ENCODE measurements at places on chromosomes 6 and 20.

- no peak for DNase-seq
These were observed 72.9 kb upstream of the FOXC1 start for GRCh38 chr6:1536526-1537429.

- no peak for DNase-seq
These were observed 1.6 kb upstream of the SLC32A1 start for GRCh38 chr20:38722683-38723016.

DNA sequence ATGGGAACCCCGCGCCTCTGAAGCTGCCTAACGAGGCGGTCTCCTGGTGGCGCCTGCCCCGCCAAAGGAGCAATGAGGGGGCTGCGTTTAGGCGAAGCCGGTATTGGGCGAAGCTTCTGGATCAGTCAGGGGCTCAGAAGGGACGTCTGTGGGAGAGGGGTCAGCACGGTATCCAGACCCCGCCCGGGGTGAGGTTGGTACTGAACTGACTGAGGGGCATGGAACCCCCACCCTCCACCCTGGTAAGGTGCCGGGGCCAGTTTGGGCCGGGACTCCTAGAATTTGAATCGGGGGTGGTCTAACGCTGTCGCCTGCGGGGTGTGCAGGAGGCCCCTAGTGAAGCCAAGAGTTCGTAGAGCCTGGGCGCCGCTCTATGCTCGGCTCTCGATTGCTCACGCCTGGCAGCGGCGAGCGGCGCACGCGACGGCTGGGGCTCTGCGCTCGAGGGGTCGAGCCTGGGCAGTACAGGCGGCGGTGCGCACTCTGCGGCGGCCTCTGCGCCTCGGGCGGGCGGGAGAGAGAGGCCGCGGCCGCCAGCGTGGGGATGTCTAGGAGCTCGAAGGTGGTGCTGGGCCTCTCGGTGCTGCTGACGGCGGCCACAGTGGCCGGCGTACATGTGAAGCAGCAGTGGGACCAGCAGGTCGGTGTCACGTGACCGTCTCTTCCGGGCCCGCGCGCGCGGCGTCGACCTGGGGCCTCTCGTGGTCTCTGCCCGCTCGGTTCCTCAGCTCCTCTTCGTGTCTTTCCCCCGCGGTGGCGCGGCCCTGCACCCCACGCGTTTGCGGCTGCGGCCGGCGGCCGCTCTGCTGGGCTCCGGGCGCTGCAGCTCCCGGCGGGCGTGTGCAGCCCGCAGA lies at the start of the genes KAT14 and PET117:
Gene KAT14, plus strand, starts transcription at position 452 of the 854 bp plus-strand sequence. CDS start 4,798 bp downstream, outside the sequence.
Gene PET117, plus strand, starts transcription at position 452 of the 854 bp plus-strand sequence. Its CDS starts 93 bp downstream, at position 545.
- peak; percentile 95 for DNase-seq

DNA sequence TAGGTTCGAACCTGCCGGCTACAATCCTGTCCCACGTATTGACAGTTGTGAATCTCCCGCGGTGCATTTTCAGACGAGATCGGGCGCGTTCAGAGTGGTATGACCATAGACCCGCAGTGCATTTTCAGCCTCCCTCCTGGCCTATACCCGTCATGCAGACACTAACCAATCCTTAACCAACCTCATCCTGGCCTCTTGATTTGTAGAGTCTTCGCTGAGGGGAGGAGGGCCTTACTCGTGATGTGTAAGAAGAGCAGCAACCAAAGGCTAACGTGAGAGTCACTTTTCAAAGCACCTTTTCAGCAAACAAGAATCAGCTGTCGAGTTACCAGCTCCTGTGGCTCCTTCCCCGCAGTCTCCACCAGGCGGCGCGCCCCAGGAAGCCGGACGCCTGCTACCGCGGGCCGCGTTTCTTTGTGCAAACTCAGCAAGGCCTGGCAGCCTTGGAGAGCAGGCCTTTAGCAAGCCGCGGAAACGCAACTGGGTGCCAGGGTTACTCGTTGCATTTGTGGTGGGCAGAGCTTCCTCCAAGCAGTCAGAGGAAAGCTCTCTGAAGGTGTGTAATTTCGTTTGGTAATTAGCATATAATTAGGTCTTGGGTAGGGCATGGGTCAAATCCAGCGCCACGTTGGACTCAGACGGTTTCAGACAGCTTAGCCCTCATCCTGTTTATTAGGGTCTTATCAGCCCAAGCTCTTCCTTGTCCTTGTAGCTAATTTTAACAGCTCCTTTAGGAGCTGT lies 139.8 kb downstream of the OR2B2 start:
- DNase-seq, result peak; percentile 87

GRCh38 chr6:12066297-12066696 lies 54.2 kb downstream of the HIVEP1 start:
- DNase-seq, result peak; percentile 49

- DNase-seq, result no peak
These were observed 151.1 kb downstream of the TRIM27 start for GRCh38 chr6:28772480-28773381.

- peak; percentile 83 for DNase-seq
These were observed 60.5 kb upstream of the SLC22A23 start for GRCh38 chr6:3517350-3517749.

GRCh38 chr20:51536116-51537069 lies 6.1 kb downstream of the NFATC2 start:
- no peak for DNase-seq

- no peak for DNase-seq
These were observed 132.0 kb upstream of the RNF24 start for GRCh38 chr20:4147319-4147718.

GRCh38 chr20:35617397-35618262 lies 2.0 kb downstream of the SPAG4 start:
- DNase-seq, result peak; percentile 59

DNA sequence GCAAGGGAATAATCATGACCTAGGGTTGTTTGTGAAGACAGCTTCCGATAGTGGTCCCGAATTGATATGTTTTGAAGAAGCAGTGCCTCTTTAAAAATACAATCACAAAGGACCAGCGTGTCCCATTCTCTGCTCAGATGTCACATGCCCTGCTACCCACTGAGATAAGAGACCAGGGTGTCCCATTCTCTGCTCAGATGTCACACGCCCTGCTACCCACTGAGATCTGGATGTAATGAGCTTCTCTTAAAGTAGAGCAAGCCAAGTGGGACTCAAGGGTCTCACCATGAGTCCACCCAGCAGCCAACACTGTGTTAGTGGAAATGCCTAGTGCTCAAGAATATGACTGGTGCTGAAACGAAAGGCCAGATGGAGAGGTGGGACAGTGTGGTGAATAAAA lies 22.2 kb downstream of the RIN2 start:
- no peak for DNase-seq

- no peak for DNase-seq
These were observed 61.3 kb upstream of the NKX2-2 start for GRCh38 chr20:21575167-21575566.

DNA sequence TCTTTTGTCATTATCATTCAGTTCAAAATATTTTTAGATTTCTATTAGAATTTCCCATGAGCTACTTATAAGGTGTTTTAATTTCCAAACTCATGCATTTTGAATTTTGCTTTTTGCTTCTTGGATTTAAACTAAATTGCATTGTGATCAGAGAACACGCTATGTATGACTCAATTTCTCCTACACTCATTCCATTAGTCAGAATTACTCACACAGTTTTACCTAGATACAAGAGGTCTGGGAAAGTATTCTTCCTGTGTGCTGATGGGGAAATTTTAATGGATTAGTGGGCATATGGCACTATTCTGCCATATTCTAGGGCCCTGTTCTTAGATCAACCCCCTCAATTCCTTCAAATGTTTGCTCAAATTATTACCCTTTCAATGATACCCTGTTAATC lies 49.9 kb upstream of the BMP5 start:
- peak; percentile 88 for DNase-seq

GRCh38 chr6:44503471-44503870 lies 116.0 kb downstream of the CDC5L start:
- DNase-seq, result no peak

- DNase-seq, result no peak
These were observed 598.8 kb downstream of the RNF144B start for GRCh38 chr6:18985996-18986395.

GRCh38 chr6:133241086-133241900 lies at the start of gene EYA4:
TSS of gene EYA4 (plus strand) at chr6:133241357. CDS start at chr6:133274781, 33,424 bp downstream.
- peak; percentile 26 for DNase-seq

DNA sequence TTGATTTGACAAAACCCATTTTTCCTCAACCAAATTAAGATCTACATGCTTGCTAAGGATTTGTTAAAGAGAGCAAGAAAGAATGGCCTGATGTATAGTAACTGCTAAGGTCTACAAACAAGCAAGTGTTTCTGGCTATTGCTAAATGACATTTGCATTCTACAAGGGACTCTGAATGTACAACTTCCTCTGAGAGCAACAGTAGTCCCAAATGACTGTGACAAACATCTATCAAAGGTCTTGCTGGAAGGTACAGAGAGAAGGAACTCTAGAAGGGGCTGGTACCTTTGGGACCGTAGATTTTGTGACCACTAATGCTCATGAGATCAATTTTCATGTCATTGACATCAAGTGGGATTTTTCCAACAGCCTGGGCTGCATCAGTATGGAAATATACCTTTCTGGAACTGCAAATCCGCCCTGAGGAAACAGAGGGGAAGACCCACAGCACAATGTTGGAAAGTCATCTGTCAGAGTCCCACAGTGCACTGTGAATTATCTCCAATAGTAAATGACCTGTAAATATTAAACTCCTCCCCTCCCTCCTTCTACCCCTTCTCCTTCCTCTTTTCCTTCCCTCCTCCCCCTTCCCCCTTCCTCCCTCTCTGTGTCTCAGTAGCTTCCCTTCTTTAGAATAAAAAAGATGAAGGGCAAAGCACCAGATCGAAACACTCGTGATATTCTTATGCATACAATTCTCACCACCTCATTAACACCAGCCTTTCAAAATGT lies 15.9 kb upstream of the CPNE1 start:
- no peak for DNase-seq

DNA sequence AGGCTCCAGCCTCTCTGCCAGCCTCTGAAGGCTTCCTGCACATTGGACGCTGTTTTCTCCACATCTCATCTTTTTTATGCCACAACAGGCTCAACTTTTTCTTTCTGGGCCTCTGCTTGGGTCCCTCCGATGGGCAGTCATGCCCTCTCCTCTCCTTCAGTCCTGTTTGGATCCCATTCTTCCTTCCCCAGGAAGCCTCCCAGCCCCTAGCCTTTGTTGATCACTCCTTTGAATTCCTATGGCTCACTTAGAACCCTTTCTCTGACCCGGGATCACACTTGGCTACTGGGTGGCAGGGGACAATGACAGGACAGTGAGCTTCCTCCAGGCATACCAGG lies 4.5 kb downstream of the SLA2 start:
- no peak for DNase-seq

- DNase-seq, result no peak
These were observed 158.2 kb upstream of the IMPG1 start for GRCh38 chr6:76230711-76231110.

DNA sequence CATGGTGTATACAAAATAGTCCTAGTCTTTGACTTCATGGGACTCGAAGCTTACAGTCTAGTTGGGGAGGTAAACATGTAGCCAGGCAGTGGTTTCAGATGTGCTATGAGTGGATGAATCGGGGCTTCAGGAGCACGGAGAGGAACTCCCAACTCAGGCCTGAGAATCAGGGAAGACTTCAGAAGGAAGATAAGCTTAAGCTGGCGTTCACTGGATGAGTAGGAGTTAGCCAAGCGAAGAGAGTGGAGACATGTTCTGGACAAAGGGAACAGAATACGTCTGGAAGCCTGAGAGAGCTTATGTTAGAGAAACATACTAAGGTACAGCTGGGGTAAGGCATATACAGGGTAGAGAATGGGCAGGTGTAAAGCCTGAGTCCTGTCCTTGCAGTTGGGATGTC lies 8.8 kb downstream of the CARMIL1 start:
- DNase-seq, result no peak

- no peak for DNase-seq
These were observed 120.5 kb upstream of the TMEM170B start for GRCh38 chr6:11416936-11417576.

DNA sequence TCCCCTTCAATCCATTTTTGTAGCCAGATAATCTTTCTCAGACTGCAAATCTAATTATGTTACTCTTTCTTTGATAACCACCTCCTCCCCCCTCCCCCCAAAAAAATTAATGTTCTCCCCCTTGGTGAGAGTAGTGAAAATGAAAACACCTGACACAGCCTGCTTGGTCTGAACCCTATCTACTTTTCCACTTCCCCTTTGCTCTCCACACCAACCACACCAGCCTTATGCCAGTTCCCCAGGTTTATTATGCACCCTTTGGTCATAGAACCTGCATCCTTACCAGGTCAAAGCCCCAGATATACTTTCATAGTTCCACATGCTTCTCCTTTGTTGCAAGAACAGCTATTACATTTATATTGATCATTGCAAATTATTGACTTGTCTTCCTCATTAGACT lies 19.4 kb downstream of the PFDN4 start:
- DNase-seq, result no peak

DNA sequence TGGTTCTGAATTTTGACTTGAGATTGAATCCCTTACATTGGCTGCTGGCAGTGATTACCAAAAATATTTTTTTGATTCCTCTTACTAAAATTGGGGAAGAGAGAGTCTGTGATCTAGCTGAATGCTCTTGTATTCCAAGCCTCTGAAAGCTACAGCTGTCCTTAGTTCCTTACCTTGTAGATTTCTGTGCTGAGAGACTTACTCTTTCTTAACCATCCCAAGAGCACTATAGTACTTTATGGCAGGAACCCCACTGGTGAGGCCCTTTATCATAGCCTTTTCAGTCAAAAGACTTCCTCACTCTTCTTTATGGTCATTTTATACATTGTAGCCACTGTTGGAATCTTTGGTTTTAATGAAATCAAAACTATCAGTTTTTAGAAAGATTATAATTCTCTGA lies 19.1 kb upstream of the ERVFRD-1 start:
- no peak for DNase-seq

GRCh38 chr6:99609905-99610489 lies 3.4 kb downstream of the PRDM13 start:
- DNase-seq, result no peak

- no peak for DNase-seq
These were observed 92.3 kb downstream of the EDN3 start for GRCh38 chr20:59392736-59393135.

DNA sequence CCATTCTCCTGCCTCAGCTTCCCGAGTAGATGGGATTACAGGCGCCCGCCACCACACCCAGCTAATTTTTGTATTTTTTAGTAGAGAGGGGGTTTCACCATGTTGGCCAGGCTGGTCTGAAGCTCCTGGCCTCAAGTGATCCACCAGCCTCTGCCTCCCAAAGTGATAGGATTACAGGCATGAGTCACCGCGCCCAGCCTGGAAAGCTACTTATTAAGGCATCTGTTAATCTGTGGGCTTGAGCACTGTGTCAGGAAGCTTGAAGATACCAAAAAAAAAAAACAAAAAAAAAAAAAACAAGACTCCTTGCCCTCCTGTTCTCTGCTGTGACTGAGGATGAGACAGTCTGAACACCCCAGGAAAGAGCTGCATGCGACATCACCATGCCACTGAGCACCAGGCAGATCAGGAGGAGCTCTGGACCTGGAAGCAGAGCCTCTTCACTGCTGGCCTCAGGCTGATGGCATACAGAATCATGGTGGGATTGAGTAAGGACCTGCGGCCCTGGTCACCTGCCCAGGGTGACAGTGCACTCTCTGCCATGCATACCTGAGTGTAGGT lies 166.5 kb upstream of the SNX9 start:
- no peak for DNase-seq

DNA sequence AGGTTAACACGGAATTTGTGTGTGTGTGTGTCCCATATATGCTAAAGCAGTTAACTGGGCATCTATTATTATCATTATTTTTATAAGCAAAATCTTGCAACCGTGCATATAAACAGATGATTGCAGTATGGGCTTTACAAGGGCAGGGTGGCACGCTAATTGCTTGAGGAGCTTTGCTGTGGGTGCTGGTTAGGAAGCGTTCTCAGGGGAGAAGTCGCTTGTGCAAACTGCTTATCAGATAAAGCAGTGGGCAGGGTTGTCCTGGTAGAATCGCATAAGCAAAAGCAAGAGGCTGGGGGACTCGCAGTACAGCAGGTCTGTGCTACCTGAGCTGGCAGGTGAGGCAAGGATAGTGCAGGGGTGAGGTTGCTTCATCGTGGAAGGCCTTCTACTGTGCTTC lies 9.7 kb upstream of the CCN6 start:
- no peak for DNase-seq

GRCh38 chr20:44031001-44031574 lies 116.4 kb downstream of the TOX2 start:
- DNase-seq, result no peak

Data from astrocyte of the spinal cord (primary cell).